ENCODE measurements at places on chromosomes 3 and 15. TPM values are rescaled to one million over a fixed set of nuclear protein-coding genes. Genes with fewer than 3 reads are reported as not detected.

PYGO1 gene
- 21.8 TPM for total RNA-seq

ZDHHC3 gene
- total RNA-seq = 61.2 TPM

MUC20 gene
- total RNA-seq = 5.0 TPM

CADM2 gene
- 5.8 TPM for total RNA-seq

FRMD4B gene
- total RNA-seq = 39.1 TPM

SKIC8 gene
- total RNA-seq = 46.1 TPM

ATP8B4 gene
- 0.98 TPM for total RNA-seq

CRABP1 gene
- 2.8 TPM for total RNA-seq

RAB8B gene
- 37.2 TPM for total RNA-seq

RTP3 gene
- total RNA-seq = not detected

MAGEL2 gene
- total RNA-seq = 14.3 TPM

ZNF620 gene
- total RNA-seq = 26.2 TPM

WDR82 gene
- total RNA-seq = 93.1 TPM

EPHA3 gene
- 0.17 TPM for total RNA-seq

USP13 gene
- 10.7 TPM for total RNA-seq

DAZL gene
- total RNA-seq = not detected

CAMP gene
- total RNA-seq = not detected

ZNF385D gene
- total RNA-seq = 0.47 TPM

All from progenitor cell of endocrine pancreas (in vitro differentiated cells).